Stimulated activated CD8-positive, alpha-beta memory T cell treated with anti-CD3 and anti-CD28 coated beads, Interleukin-7, amount 100 ng/mL, for 1 hour (primary cell): ENCODE measurements at places on chromosomes 13 and 19.

GRCh38 chr19:35206379-35206778, 22.2 kb downstream of the FAM187B start:
- DNase-seq, result no peak

DNA sequence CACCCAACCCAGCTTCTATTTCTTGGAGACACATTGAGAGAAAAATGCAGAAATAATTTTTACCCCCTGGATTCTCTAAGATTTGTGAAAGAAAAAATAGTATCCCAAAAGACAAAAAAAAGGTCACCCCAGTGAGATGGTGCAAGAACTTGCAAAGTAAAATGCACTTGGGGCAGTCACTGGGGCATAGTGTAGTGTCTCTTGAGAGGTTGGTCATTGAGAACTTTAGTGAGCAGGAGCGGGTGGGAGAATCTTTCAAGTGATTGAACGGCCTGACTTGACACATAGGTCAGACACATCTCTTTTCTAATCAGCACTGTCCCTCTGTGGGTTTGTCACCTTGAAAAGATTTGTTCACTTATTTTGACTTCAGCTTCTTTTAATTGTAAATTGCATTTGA, 2.4 kb downstream of the ZNF85 start:
- no peak for DNase-seq

DNA sequence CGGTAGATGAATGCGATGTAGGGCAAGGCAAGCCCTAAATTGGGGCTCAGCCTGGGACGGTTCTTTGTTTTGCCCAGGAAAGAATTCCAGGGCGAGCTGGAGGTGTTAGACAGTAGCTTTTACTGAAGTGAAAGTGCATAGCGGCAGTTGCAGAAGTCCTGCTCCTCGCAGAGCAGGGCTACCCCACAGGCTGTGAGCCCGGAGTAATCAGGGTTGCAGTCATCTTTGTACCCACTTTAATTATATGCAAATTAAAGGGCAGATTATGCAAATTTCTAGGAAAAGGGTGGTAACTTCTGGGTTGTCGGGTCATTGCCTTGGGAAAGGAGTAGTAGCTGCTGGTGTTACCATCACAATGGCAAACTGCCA, 30.5 kb downstream of the VAV1 start:
- DNase-seq, result no peak

DNA sequence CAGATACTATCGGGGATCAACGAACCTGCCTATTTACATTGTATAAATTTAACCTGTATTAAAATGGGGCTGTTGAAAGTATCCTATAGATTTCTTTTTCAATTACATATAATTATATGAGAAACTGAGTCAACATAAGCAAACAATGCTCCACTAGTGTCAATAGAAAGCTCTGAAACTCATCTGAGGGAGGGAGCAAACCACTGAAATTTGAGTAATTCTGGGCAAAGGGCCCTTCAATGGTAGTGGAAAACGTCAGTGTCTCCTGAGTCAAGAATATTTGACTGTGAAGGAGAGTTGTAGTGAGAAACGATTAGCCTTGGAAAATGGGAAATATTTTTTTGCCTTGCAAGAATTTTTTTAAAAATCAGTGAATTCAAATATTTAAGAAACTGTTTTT, 17.6 kb upstream of the VN1R4 start:
- DNase-seq, result no peak

DNA sequence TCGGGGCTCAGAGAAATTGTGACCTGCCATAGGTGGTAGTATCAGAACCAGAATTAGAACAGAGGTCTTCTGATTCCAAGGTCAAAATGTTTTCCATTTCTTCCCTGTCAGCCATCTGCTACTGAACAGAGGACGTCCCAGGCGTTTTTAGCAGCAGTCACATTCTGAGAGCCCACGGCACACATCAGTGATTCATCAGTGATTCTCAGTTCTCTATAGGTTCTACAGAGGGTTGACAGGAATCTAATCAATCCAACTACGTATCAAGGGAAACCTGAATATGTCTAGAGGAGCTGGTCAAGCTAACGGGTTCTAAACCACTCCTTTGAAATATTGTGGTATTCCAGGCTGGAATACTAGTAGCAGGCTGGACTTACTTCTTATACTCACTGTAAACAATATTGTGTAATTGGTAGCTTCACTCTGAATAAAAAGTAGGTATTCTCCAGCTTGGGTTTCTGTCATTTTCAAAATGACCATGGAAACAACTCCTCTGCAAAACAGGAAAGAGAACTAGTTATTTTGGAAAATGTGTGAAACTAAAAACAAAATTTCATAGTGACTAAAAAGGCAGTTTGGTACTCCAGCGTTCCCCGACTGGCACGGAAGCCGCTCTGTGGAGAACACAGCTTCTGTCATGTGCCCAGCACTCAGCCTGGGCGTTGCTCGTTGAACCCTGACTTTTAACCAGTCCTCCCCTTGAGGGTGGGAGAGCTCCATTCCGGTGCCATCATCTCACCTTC, 43.2 kb downstream of the FLT3 start:
- no peak for DNase-seq

DNA sequence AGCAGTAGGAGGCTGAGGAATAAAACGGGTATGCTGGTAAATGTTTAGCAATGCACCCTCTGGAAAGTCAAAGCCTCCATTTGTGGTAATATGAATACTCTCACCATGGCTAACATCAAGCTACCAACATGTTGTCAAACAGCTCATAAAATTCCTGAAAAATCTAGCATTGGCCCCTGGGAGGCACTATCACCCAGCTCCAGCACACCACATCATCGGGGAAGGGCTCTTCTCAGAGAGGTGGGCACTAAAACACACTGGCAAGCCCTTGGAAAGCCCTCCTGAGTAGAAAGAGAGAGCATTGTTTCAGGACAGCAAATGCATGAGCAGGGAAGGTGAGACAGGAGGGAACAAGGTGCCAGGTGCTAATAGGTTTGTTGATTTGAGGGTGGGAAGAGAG, 53.9 kb upstream of the FLT1 start:
- no peak for DNase-seq

GRCh38 chr13:20303636-20304035, 71.5 kb upstream of the GJB6 start:
- DNase-seq, result no peak

DNA sequence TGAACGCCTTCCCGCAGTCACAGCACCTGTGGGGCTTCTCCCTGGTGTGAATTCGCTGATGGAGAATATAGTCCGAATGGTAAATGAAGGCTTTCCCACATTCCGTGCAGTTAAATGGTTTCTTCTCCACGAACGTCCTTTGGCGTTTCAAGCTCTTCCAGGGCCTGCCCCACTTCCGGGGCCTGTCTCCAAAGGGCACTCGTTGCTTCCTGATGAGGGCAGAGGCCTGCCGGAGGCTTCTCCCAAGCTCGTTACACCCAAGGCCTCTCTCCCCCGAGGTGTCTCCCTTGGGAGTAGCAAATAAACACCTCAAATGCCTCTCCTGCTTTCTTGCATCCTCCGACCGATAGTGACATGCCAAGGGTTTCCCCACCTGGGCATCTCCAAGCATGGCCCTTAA, 34.3 kb downstream of the ZNF473 start:
- DNase-seq, result no peak

- DNase-seq, result no peak
Measured at GRCh38 chr13:74129500-74130191, 4.6 kb downstream of the KLF12 start.

DNA sequence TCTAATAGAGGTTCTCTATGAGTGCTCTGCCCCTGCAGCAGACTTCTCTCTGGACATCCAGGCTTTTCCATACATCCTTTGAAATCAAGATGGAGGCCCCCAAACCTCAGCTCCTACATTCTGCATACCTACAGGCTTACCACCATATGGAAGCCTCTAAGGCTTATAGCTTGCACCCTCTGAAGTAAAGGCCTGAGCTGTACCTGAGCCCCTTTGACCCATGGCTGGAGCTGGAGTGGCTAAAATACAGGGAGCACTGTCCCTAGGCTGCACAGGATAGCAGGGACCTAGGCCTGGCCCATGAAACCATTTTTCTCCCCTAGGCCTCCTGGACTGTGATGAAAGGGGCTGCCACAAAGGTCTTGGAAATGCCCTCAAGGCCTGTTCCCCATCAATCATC, 1086.1 kb upstream of the MIR17HG start:
- no peak for DNase-seq

- DNase-seq, result no peak
Measured at GRCh38 chr13:98447881-98448641, 128.8 kb downstream of the STK24 start.

GRCh38 chr19:29810504-29810871, 1.3 kb upstream of the CCNE1 start:
- DNase-seq, result no peak

- no peak for DNase-seq
Measured at GRCh38 chr13:99280166-99280565, 22.0 kb upstream of the GPR18 start.

- DNase-seq, result no peak
Measured at GRCh38 chr19:47998800-47999199, 4.4 kb downstream of the ELSPBP1 start.

GRCh38 chr19:12841094-12841493, 2.8 kb downstream of the MAST1 start:
- DNase-seq, result no peak

DNA sequence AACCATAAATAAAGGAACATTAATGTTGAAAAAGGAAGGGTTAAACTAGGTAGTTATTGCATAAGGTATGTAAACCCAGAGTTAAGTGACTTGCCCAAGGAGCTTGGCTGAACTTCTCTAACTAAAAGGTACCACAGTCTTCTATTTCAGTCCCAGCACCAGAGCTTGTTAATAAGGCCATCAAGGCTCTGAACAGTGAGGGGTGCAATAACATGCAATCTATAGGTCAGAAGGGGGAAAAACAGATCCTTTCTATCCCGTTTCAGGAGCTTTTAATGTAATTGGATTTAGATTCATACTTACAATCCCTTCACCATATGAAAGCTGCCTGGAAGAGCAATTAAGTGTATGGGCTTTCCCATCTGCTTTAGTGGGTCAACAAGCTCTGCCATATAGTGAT, 441.5 kb upstream of the SPRY2 start:
- no peak for DNase-seq

- no peak for DNase-seq
Measured at GRCh38 chr19:1258707-1259205, 10.4 kb downstream of the MIDN start.

DNA sequence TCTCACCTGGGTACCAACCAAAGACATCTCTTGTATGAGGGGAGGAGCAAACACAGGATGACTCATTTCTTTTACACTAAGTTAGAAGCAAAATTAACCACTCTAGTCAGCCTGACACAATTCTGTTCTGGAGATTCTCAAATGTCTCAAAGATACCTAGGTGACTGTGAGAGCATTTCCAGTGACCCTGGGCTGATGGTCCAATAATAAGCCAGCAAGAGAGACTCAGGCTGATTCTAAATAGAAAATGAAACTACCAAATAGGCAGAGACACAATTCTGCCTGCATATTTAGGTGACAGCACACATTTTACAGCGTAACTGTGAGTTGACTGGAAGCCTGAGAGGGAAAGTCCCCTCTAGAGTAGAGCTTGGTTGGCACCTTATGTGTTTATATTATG, 16.3 kb downstream of the ZNF91 start:
- no peak for DNase-seq

- no peak for DNase-seq
Measured at GRCh38 chr19:2978772-2979171, 1.4 kb downstream of the TLE6 start.

GRCh38 chr19:28966737-28967399, 246.1 kb downstream of the UQCRFS1 start:
- DNase-seq, result no peak
